Stimulated activated CD4-positive, alpha-beta T cell treated with anti-CD3 and anti-CD28 coated beads, Interleukin-15, amount 100 ng/mL, for 48 hours (primary cell): ENCODE measurements at places on chromosomes 2 and 18.

DNA sequence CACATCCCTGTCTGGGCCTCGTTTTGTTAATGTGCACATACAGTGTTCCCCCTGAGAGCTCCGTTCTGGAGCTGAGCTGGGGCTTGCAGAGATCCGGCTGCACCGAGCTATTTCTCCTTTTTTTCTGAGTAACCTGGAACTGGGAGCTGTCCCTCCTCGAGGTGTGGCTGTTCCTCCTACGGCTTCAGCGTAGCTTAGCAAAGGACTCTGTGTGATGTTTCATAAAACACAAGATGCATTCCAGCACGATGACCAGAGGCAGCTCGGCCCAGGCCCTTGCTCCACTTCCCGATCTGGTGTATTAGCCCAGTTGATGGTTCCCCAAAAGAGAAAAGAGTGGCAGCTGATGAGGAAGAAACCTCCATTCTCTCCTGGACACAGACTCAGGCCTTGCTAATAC, 103.0 kb downstream of the FAM210A start:
- no peak for DNase-seq

- DNase-seq = no peak
Measured at GRCh38 chr18:28439870-28440269, 262.9 kb upstream of the CDH2 start.

DNA sequence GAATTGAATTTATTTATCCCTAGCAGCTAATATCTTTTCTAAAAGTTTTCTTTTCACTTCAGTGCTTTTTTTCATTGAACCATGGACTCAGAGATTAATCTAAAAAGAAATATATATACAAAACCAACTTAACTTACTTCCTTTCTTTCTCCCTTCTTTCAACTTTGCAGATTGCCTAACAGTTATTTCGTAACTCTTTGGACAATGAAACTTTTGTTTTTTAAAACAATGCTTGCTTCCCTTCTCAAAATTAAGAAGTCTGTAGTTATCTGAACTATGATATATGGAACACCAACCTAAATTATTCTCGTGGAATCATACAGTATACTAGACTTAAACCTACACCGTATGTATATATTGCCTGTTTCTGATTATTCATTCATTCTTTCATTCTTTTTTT, 62.9 kb downstream of the MIB1 start:
- DNase-seq = no peak

- no peak for DNase-seq
Measured at GRCh38 chr2:45909677-45910191, 258.3 kb downstream of the PRKCE start.

DNA sequence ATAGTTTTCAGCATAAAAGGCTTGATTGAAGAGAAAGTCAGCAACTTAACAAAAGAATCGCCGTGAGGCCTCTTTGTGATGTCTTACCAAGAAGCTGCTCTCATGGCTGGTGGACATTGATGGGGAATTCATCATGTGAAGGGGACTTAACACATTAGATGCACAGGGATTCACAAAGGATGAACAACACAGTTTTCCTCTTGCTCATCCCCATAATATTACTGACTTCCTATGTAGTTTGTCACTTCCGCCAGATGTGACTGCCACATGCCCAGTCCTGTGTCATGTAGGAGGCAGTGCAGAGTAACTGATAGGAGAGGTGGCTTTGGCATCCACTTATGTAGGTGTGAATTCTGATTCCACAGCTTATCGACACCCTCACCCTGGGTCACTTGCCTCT, 232.6 kb upstream of the LYPD1 start:
- DNase-seq = no peak

- DNase-seq = no peak
Measured at GRCh38 chr2:120319686-120320317, 26.1 kb upstream of the INHBB start.

DNA sequence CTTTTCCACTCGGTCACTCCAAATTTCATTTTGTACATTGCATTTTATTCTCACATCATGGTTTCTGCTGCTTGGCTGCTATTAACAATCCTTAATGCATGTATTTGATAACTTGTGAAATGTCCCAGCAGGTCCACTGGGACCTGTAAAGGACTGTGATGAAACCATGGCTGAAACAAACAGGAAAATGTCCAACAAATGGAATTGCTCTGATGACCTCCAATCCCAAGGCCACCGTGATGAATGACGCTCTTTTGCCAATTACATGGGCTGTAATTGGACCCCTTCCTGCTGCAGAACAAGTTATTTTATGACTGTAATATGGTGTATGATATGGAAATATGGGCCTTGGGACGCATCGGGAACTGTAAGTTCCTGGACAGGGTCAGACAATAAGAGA, 224.2 kb upstream of the CXCR4 start:
- no peak for DNase-seq

GRCh38 chr2:26356771-26357170, 10.2 kb upstream of the ADGRF3 start:
- no peak for DNase-seq

GRCh38 chr18:63137999-63138435, 181.6 kb downstream of the BCL2 start:
- no peak for DNase-seq

DNA sequence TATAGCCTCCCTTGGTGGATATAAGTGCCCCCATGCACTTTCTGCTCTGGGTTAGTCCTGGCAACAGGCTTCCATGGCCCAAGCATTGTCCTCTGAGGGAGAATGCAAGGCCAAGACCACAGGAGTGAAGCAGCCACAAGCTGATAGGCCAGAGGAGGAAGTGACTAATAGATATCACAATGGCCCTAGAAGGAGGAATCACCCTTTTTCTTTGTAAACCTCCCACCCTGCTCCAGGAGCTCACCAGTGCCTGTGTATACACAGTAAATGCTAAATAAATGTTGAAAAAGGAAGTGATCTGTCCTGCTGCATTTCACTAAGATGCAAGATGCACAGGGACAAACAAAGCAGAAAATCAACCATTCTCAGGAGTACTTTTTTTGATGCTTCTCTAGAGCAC, 49.7 kb upstream of the ABCA12 start:
- DNase-seq = no peak

DNA sequence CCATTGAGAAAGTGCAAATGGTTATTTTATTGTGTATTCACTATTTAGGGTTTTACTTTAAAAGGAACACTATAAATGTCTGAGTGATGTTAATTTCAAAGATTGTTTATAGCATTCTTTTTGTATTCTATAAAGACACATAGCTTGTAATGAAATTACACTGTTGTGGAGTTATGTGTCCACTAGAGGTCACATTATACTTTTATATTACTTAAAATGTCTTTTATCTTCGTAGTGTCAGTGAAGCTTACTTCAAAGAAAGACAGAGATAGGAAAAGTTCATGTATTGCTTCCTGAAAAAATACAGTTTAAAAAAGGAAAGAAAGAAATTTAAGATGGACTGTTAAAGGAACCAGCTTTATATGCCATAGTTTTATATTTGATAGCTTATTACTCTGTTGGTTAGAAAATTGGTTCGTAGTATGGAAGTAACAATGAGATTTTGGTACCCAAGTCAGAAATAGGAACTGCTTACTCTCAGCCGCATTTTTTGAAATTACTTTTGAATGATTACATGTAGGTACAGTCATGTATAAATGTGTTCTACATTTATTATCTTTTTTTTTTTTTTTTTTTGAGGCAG, 20.5 kb downstream of the APLF start:
- no peak for DNase-seq

DNA sequence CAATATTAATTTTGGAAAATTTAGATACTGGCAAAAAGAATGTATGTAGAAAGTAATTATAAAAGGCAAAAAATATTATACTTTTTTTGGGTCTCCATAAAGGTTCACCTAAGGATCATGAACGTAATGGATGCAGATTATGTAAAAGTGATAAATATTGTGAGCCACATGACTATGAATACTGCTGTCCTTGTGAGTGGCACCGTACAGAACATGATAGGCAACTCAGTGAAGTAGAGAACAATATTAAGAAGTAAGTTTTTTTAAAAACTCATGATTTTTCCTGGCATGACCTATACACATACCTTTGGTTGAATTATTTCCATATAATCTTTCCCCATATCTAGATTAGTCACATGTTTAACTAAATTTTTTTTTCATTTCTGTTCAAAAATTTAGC, 18.6 kb downstream of the GEN1 start:
- no peak for DNase-seq

- DNase-seq = no peak
Measured at GRCh38 chr2:80517316-80517715, 212.8 kb upstream of the LRRTM1 start.

DNA sequence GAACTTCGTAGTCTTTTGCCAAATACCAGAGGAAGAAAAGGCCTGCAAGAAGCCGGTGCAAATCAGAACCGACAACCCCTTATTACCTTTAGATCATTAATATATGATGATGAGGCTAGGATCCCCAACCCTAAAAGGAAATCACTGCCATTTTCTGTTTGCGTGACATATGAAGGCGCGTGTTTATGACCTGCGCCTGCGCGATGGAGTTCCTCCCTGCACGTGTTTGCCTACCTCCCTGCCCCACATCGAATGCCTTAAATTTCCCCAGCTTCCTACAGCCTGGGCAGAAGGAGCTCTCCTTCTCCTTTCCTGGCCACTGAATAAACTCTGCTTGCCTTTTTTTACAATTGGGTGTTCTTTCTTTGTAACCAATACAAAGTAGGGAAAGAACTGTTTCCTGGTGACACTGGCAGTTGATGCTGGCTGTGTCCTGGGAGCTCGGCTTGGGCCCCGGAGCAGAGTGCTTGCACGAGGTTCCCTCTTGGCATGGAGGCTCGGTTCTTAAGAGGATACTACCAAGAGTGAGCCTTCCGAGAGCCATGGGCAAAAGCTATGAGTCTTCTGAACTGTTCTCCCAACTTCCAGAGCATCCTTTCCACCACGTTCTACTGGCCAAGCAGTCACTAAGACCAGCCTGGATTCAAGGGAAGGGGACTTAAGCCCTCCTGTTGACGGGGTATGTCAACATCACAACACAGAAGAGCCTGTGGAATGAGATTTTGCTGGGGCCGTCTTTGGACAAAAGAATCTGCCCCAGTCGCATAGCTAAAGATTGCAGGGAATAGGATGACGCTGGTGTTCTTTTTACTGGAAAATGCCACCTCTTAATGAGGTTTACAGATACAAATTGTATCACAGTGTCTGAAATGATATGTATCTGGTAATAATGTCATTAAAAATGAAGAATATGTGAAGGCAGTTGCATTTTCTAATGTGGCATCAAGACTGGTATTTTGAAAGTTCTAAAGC, 179.8 kb downstream of the SH3BP4 start:
- no peak for DNase-seq

DNA sequence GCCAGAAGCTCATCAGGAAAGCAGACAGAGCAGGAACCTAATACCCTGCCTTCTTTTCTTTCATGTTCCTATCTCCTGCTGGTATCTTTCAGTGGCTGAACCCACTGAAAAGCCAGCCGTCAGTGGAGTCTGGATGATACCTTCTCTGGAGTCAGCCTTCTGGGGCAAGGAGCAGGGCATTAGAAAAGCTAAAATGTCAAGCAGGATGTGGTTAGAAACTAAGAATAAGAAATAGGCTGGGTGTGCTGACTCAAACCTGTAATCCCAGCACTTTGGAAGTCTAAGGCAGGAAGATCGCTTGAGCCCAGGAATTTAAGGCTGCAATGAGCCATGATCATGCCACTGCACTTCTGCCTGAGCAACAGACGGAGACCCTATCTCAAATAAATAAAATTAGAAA, 642.0 kb upstream of the FSHR start:
- DNase-seq = no peak

DNA sequence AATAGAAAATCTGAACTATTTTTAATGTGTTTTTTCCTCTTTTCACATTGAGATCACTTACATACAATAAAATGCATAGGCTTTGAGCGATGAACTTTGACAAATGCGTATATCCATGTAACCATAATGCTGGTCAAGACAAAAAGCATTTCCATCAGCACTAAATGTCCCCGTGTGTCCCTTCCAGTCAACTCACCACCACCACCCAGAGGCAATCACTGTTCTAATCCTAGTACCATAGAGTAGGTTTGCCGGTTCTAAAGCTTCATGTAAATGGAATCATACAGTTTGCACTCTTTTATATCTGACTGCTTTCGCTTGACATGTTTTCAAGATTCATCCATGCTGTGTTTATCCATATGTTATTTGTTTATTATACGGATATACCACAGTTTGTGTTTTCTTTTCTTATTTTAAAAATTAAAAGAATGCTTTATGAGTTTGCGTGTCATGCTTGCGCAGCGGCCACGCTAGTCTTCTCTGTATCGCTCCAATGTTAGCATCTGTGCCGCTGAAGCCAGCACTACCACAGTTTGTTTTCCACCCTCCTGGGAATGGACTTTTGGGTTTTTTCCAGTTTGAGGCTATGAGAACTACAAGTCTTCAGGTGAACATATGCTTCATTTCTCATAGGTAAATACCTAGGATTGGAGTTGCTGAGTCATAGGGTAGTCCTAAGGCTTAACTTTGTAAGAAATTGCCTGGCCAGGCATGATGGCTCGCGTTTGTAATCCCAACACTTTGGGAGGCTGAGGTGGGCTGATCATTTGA, 197.5 kb upstream of the CHAC2 start:
- no peak for DNase-seq

DNA sequence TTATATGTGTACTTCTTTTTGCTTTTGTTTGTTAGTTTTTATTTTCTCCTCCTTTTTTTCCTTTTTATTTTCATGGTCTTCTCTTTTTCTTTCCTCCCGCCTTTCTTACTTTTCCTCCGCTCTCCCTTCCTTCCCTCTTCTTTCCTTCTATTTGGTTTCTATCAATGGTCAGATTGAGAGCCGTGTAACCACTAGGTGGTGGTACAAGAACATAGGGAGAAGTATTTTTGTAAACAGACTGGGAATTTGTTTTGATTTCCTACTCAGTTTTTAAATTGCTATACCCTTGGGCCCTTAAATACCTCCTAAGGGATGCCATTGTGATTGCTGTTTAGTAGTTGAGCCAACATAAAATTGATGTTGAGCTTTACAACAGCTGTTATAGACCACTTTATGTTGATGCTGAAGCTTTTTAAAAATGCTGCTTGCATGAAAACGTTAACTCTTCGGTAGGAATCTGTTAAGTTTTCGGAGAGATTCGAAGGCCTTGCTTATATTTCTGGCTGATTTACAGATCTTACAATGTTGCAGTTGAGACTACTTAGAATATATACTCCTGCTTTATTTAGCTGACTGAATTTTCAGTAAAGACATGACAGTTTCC, 124.2 kb downstream of the UBE2E3 start:
- no peak for DNase-seq

DNA sequence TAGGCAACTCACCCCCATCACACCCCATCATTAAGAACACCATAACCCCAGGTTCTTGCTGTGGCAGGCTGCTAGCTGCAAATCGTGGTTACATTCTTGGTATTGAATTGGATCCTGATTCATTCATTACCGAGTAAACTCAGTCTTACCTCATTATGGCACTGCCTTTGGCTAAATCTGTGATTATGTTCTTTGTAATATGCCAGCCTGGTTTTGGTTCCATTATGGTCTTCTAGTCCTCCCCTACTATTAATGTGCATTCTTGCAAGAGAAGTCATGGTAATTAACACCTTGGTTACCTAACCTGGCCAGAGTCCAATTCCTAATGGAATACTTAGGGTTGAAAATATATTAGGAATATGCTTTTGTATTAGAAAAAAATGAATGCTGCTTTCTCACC, 258.9 kb upstream of the APCDD1 start:
- DNase-seq = no peak

- no peak for DNase-seq
Measured at GRCh38 chr18:67232406-67232805, 284.1 kb downstream of the DSEL start.

- no peak for DNase-seq
Measured at GRCh38 chr2:45739796-45740485, 88.5 kb downstream of the PRKCE start.
